Smooth muscle cell of the umbilical artery (primary cell): ENCODE measurements at places on chromosomes 6 and 20. TPM values are rescaled to one million over a fixed set of nuclear protein-coding genes. Genes with fewer than 3 reads are reported as not detected.

Gene SLC17A4
- total RNA-seq: not detected in 2 replicates

Gene LGSN
- under 0.01 TPM in 1 of 2 replicates, not detected in the other for total RNA-seq

Gene ZNF311
- total RNA-seq: 1.1 and 1.5 TPM in 2 replicates

Gene BACH2
- 0.74 and 1.5 TPM in 2 replicates for total RNA-seq

Gene PPARD
- total RNA-seq: 8.0 and 16.5 TPM in 2 replicates

Gene LINC00237
- total RNA-seq: not detected in 2 replicates

Gene CEP43
- 25.5 and 35.0 TPM in 2 replicates for total RNA-seq

Gene GNMT
- total RNA-seq: 0.30 TPM in 1 of 2 replicates, not detected in the other

Gene RBM39
- 242 and 396 TPM in 2 replicates for total RNA-seq

Gene AIF1
- not detected in 2 replicates for total RNA-seq

Gene CDSN
- total RNA-seq: not detected in 2 replicates

Gene PSMB8
- total RNA-seq: 29.8 and 31.2 TPM in 2 replicates

Gene STK35
- total RNA-seq: 23.5 and 31.9 TPM in 2 replicates

Gene PTCHD4
- total RNA-seq: 5.9 and 9.0 TPM in 2 replicates
